EL (cell line): ENCODE measurements at places on chromosomes 7 and 10.

DNA sequence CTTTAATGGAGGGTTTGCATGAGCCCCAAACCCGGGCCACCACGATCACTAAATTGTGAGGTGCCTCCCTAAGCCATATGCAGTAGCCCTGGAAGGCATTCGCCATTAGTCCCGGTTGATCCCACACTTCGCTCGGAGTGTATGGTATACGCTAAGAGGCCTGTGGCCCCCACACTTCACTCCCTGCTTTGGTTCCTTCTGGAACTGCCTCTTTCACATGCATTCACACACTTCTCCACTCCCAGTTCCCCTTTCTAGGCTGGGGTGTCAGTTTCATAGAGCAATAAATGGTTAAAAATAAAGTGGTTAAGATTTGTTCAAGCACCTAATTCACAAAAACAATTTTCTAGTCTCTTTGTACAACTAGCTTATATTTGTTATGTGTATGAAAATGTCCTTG, 212.1 kb upstream of the KCND2 start:
- no peak for DNase-seq

DNA sequence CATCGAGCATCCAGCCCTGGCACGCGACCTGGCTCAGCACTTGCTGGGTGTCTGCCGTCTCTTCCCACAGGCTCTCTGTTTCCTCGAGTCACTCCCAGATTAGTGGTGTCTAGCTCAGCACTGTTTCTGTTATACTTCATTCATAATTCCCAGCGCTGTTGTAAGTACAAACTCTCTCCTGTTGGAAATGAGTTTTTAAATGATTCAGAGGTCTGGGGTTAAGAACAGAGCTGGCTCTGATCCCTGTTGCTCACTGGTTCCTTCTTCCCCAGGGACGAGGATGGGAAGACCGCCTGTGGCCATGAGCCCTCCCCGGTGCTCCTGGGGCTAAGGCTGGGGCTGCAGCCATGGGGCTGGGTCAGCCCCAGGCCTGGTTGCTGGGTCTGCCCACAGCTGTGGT, 17.3 kb upstream of the C10orf95 start:
- DNase-seq, result no peak

DNA sequence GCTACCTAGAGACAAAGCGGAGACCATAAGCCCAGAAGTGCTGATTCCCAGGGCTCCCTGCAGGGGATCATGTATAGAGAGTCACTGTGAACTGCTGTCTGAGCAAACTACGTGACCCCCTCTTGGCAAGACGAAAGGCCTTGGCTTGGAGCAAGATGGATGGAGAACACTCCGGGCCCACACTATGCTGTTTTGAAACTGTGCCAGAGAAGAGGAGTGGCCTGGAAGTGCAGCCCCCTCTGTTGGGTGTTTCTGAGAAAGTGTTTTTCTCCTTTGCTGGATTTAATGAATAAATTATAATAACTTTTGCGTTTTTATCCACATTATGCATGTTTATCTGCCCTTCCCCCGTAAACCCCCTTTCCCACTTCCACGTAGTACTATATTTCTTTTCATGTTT, 639.3 kb upstream of the GALNT17 start:
- no peak for DNase-seq

DNA sequence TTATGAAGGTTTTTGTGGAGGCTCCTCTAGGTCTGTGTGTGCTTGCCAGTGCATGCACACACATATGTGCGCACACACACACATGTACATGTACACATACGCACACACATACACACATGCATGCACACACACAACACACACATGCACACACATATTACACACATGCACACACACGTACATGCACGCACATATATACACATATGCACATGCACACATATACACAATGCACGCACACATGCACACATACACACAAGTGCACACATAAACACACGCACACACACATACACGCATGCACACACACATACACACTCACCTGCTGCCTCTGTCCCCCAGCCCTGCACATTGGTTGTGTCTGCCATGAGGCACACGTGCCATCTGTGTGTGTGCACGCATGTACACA, 66.3 kb downstream of the NEURL1 start:
- no peak for DNase-seq

GRCh38 chr10:106551501-106552062, 612.9 kb downstream of the SORCS1 start:
- DNase-seq, result no peak

GRCh38 chr10:60827791-60828488, 49.7 kb downstream of the CDK1 start:
- DNase-seq, result peak; percentile 84

DNA sequence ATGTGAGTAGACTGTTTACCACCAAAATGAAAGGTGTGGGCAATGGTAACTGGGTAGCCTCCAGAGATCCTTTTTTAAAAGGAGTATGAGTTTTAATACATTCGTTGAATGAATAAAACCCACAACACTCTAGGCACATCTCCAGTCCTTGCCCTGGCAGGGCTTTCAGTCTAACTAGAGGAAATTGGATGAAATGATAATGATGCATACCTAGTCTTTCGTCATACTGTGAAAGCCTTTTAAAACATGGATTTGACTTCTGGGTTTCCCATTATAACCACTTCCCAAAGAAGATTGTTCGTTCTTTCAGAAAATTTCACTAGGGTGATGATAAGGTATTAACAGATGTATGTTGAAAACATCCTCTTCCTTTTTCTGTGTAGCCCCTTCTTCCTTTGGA, 110.8 kb downstream of the REEP3 start:
- no peak for DNase-seq

DNA sequence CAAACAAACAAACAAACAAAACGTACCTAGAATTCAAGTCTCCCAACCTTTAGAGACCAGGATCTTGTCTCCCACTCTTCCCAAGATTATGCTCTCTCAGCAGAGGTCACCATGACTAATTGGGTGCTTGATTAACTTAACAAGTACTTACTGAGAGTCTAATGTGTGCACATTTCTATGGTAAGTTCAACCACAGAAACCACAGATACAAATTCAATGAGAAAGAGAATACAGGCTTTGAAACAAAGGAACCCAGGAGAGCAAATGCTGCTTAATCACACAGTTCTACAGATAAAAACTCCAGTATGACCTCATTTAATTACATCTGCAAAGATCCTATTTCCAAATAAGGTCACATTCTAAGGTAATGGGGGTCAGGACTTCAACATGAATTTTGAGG, 142.8 kb downstream of the DNAJC1 start:
- peak; percentile 1 for DNase-seq

- DNase-seq, result no peak
These were observed 14.4 kb upstream of the GPR15LG start for GRCh38 chr10:84159076-84159685.

DNA sequence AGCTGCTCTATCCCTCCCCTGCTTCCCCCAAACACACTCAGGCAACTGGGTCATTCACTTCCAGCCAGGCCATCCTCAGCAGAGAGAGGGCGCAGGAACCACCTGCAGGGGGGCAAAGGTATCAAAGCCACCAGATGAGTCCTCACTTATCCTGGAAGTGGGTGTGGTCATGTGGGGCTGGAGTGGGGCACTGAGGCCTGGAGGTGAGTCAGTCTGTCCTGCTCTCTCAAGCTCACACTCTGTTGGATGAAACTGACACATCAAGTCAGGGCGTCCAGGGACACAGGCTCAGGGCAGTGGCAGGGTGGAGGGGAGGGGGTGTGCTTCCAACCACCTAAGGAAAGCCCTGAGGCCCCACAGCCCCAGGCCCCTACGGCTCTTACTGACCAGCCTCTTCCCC, 8.0 kb upstream of the ELFN1 start:
- DNase-seq, result no peak

- peak; percentile 36 for DNase-seq
These were observed 102.7 kb downstream of the FAM53B start for GRCh38 chr10:124641282-124642087.

DNA sequence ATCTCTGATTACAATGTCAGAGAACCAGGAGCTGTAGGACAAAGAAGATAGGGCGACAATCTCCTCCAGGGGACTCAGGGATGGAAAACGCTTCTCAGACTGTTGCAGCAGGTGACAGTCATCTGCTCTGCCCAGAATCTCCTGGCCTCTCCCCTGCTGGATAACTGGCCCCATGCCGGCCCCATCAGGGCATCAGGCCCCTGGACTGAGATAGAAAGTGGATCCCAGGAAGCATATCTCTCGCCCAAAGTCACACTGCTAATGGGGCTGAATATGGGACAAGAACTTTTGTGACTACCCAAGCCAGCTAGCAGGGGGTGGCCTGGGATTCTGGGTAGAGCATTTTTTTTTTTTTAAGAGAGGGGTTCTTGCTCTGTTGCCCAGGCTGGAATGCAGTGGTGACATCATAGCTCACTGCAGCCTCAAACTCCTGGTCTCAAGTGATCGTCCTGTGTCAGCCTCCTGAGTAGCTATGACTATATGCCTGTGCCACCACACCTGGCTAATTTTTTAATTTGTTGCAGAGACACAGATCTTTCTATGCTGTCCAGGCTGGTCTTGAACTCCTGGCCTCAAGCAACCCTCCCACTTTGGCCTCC, 20.5 kb upstream of the MLXIPL start:
- DNase-seq, result no peak

DNA sequence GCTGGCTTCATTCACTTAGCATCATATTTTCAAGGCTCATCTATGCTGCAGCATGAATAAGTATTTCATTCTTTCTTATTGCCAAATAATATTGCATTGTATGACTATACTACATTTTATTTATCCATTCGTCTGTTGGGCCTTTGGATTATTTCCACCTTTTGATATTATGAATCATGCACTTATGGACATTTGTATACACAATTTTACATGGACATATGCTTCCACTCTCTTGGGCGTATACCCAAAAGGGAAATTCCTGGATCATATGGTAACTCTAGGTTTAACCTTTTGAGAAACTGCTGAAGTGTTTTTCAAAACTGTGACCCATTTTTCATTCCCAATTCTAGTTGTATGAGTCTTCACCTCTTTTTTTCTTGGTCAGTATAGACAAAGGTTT, 80.3 kb upstream of the GNAI1 start:
- peak; percentile 61 for DNase-seq

GRCh38 chr7:69700331-69700730, 102.1 kb downstream of the AUTS2 start:
- no peak for DNase-seq

DNA sequence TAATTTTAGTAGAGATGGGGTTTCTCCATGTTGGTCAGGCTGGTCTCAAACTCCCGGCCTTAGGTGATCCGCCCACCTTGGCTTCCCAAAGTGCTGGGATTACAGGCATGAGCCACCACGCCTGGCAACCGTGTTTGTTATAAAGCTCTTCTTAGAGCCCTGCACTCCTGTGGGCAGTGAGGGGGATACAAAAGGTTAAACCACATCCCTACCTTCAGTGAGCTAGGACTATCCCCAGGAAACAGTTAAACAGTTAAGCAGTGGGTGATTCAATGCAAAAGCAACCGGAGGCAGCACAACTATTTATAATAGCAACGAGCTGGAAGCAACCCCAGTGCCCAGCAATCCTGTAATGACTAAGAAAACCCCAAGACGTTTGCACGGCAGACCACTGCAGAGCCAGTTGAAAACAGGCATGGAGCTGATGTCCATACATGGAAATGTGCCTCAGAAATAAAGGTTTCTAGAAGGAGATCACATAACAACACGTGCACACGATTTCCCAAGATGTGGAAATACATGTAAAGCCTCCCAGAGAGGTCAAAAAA, 107.2 kb upstream of the LYZL2 start:
- DNase-seq, result peak; percentile 97

- peak; percentile 76 for DNase-seq
These were observed 215.1 kb upstream of the FRMD4A start for GRCh38 chr10:14545827-14546226.

DNA sequence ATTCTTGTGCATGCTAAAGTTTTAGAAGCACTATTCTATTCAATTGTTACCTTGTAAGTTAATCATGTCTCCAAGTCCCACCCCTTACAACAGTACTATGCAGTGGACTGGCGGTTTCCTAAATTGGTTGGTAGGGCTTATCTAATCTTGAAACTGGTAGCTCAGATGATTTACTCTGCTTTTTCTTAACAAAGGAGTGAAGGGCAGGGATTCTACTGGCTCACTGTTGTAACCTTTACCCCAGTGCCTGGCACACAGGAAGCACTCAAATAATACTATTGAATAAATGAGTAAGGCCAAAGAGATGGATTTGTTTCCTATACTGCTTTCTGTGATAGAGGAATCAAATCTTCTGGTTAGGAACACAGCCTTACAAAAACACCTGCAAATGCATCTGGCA, 46.0 kb upstream of the CYCS start:
- DNase-seq, result no peak

GRCh38 chr7:156151078-156151477, 338.8 kb upstream of the SHH start:
- no peak for DNase-seq

- peak; percentile 31 for DNase-seq
These were observed 181.3 kb downstream of the RNLS start for GRCh38 chr10:88401671-88402347.

GRCh38 chr10:118993214-118993613, 36.3 kb upstream of the NANOS1 start:
- DNase-seq, result no peak

DNA sequence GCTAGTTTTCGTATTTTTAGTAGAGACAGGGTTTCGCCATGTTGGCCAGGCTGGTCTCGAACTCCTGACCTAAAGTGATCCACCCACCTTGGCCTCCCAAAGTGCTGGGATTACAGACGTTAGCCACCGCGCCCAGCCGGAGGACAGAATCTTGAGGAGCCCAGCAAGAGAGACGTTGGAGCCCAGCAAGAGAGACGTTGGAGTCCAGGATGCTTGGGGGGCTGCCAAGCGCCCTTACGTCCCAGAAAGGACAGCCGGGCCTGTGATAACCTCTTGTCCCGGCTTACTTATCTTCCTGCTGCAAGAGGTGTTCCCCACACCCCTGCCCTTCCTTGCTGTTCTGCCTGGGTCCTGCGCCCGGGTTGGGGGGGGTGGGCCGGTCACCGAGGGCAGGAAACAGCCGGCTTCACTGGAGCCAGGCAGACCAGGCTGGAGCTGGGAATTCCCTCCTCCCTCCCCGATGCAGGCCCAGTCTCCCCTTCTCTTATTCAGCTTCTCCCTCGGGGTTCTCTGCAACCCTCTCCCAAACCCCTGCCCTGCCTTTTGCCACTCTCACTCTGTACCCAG, 1.9 kb upstream of the EPHB4 start:
- no peak for DNase-seq

DNA sequence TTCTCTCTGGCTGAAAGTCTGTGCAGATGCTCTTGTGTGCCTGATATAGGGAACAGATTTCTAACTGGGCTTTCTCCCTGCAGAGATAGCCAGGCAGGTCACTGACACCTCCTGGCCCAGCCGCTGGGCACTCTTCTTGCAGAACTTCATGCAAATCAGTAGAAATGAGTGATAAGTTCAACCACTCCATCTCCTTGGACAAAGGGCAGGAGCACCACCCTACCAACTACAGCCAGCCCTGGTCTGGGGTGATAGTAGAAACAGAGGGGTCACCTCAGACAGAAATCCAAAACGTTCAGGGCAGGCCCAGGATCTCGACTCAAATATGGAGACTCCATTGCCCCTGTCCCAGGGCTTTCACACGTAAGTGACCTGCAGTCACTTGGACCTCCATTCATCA, 917.8 kb upstream of the ZNF722 start:
- DNase-seq, result no peak
